Choroid plexus epithelial cell (primary cell): ENCODE measurements at places on chromosomes 13 and 19.
A peak's percentile ranks its signal among the peaks of the same experiment; 100 is the strongest.

DNA sequence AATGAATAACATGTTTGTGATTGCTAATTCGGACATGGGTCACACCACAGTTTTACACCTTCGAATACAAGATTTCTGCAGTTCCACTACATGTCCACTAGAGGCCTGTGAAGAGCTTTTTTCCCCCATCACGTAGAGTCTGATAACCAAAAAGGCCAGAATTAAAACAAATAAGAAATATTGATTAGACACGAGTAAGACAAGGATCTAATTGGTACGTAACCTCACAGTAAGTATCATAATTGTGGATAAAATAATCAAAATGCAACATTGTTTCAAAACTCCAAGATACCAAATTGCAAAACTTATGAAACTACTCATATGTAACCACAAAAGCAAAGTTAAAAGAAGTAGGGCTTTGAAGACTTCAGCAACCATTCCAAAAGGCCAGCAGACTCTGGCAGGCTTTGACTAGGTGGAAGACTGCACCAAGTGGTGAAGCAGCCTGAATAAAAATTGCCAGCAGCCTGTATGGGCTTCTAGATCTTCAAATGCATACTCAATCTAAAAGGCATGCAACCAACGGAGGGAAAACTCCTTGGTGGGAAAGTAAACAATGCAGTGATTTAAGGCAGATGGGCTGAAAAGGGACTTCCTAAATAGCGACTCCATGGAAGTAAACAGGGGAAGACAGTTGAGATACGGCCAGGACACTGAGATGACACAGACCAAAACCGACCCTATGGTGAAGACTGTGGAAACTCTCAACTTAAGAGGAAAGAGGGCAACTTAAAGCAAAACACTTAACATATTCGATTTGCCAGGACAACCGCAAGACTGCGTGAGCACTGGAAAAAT, 56.7 kb downstream of the STARD13 start:
- DNase-seq, result peak; percentile 72

GRCh38 chr13:79810669-79811068, 329.7 kb downstream of the NDFIP2 start:
- peak; percentile 73 for DNase-seq

GRCh38 chr13:35028338-35028867, 86.3 kb downstream of the NBEA start:
- DNase-seq, result no peak

DNA sequence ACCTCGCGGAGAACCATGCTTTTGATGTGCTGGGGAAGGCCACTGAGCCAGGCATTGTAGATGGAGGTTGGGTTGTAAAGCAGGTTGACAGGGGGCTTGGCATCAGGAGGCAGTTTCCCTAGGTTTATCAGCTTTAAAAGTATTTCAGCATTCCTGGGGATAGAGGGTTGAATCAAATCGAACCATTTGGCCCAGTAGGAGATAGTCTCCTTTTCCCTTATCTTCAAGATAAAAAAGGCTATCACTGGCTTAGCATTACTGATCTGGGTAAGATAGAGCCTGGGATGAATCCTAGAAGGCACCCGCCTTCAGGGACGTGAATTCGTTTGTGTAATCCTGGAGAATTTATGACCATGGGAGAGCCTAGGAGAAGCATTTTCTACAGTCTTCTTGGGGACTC, 30.6 kb downstream of the SLC6A16 start:
- DNase-seq, result no peak

- no peak for DNase-seq
Observed at GRCh38 chr13:41680900-41681299, 223.6 kb downstream of the RGCC start.

DNA sequence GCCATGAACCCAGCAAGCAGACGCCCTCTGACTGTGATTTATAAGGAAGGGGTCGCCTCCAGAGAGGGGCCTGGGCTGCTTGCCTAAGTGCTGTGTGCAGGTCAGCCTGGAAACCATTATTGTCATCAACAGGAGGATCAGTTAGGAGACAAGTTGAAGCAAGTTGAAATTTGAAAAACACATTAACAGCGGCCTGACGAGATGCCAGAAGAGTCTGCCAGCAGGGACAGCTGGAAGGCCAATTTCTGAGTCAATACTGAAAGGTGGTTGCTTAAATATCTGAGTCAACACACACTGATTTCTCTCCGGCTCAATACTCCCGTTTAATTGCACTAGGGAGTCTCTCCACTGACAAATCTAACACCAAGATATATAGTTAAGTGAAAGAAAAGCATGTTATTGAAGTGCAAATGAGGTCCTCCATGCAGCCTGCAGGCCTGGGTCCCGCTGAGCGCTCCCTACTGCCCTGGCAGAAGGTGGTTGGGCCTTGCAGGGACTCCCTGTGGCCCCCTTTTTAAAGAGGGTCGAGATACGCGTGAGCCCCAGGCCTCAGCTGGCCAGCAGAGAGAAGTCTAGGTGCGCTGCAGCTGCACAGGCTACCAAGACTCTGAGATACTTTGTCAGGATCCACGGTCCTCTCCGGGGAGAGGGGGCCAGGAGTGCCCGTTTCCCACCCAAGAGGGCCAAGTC, 91.1 kb downstream of the RNASEH2B start:
- peak; percentile 26 for DNase-seq

DNA sequence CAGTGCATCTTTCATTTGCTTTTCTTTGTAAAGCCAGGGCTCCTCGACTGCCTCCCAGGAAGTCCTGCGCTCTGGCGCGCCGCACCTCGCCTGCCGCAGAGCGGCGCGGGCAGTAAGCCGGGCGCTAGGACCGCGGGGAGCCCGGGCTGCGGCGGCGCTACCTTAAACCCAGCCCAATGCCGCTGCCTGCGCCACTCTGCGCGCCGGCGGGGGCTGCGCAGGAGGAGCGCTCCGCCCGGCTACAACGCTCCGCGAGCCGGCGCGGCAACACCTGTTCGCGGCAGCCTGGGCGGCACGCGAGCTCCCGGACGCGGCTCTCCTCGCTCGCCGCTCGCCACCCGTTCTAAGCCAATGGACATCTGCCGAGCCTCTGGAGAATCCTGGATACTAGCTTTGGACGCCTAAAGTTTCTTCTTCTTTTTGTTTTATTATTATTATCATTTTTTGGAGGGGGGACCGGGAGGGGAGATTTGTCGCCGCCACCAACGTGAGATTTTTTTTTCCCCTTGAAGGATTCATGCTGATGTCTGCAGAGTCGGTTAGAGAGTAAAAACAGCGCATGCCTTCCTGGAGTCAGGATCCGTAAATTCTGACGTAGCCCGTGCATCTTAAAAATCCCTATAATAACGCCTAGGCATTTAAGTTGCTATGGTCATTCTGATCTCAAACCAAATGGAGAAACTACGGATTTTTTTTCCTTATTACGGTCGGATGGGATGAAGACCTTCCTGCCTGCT, at the start of gene FGF9:
Gene FGF9, plus strand, starts transcription at position 191 of the 737 bp plus-strand sequence. CDS start 840 bp downstream, outside the sequence.
- DNase-seq, result peak; percentile 81

GRCh38 chr13:93080587-93080986, 146.0 kb upstream of the GPC6 start:
- peak; percentile 80 for DNase-seq

GRCh38 chr13:84446972-84447639, 564.8 kb upstream of the SLITRK1 start:
- DNase-seq, result peak; percentile 91

- no peak for DNase-seq
Observed at GRCh38 chr19:58182577-58182988, 278 bp upstream of the ZNF274 start.

- DNase-seq, result no peak
Observed at GRCh38 chr19:33825556-33825955, 28.9 kb downstream of the KCTD15 start.

- peak; percentile 41 for DNase-seq
Observed at GRCh38 chr13:46184277-46184699, 2.3 kb upstream of the LCP1 start.

GRCh38 chr19:22893855-22894270, 61.8 kb downstream of the ZNF723 start:
- no peak for DNase-seq

GRCh38 chr19:16320987-16321386, 3.6 kb upstream of the KLF2 start:
- DNase-seq, result no peak

DNA sequence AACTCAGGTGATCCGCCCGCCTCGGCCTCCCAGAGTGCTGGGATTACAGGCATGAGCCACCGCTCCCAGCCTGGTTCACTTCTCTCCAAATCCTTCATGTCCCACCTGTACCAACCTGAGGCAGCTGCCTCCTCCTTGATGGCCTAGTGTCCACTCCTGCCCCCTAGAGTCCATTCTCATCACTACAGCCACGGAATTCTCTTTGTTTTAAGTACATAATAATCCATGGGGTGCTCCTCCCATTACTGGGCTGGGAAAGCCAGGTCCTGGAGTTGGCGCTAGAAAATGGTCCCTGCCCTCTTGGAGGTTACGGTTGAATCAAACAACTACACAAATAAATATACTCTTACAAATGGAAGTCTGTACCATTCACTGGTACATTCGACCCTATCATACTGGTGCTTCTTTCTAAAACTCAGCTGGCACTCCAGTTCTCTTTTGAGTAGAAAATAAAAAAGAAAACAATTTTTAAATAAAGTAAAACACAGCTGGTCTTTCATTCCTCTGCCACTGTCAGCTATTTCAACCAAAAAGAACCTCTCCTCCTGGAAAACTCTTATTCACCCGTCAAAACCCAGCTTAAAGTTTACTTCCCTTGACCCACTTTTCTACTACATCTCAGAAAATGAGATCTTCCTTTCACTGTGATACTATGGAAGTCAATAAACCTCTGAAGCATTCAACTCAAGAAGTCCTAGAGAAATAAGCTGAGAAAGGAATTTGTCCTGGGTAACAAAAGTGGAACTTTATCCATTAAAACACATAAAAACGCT, 22.4 kb upstream of the ARHGEF18 start:
- peak; percentile 51 for DNase-seq

- no peak for DNase-seq
Observed at GRCh38 chr19:39768334-39768733, 10.3 kb upstream of the LEUTX start.

GRCh38 chr19:40147693-40148347, 43.4 kb upstream of the MAP3K10 start:
- peak; percentile 80 for DNase-seq

- peak; percentile 1 for DNase-seq
Observed at GRCh38 chr13:84870190-84870589, 929.0 kb downstream of the SLITRK6 start.

DNA sequence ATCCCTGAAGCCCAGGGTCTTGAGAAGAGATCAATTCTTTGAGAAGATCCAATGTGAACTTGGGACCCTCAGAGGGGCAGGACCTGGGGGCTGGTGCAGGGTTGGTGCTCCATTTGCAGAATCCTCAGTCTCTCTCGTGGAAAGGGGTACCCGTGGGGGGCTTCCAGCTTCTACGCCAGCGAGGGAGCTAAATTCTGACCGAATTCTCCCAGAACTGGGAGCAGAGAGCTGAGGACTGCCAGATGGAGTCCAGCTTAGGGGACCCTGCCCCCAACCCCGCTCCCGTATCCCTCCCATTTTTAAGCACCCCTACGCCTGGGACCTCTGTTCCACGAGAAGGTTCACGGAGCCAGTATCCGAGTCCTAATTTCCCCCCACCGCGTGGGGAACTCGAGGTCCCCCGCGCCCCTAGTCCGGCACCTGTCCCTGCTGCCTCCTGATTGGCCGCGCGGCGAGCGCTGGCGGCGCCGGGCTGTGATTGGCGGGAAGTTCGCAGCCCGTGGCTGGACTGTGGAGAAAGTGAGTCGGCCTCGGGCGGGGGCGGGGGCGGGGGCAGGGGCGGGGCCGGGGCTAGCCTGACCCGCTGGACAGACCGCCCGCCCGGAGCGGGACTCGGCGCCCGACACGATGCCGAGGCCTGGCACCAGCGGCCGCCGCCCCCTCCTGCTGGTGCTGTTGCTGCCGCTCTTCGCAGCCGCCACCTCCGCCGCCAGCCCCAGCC, 4.4 kb upstream of the LTBP4 start:
- DNase-seq, result peak; percentile 53

DNA sequence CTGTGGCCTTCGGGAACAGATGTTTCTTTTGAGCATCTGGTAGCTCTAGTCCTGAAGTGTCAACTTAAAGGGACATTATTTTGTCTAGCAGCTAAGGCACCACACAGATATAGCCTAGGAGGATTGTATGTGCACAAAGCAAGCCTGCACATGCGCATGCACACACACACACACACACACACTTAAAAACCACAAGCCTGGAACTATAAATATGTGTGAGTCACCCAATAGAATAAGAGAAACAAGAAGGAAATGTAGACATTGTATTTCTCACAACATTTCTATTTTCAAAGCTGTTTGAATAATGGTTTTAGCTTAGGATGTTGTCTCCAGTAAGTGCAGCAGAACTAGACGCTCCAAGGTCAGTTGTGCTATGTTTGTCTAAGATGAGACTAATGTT, 516.5 kb downstream of the SUCLA2 start:
- peak; percentile 83 for DNase-seq

GRCh38 chr19:8108560-8109445, 40.6 kb downstream of the FBN3 start:
- no peak for DNase-seq
